A549 treated with Mapracorat at 1 μM for 4 hours (cell line): ENCODE measurements at places on chromosomes 7 and 10. TPM values are rescaled to one million over a fixed set of nuclear protein-coding genes. Genes with fewer than 3 reads are reported as not detected.

The CABCOCO1 gene
- 0.19 to 0.83 TPM (median 0.27 TPM) in 5 replicates for total RNA-seq

The RSPH10B gene
- total RNA-seq = 0.08 to 0.11 TPM (median 0.09 TPM) in 4 of 5 replicates, not detected in the other

The AKR1C1 gene
- 488 to 635 TPM (median 578 TPM) in 5 replicates for total RNA-seq

The ABCB4 gene
- 0.06 TPM in 1 of 5 replicates, not detected in the others for total RNA-seq

The HERPUD2 gene
- 17.2 to 20.7 TPM (median 19.5 TPM) in 5 replicates for total RNA-seq
